ENCODE measurements at places on chromosomes 7 and 10. TPM values are rescaled to one million over a fixed set of nuclear protein-coding genes. Genes with fewer than 3 reads are reported as not detected.

The EBF3 gene
- under 0.01 TPM for total RNA-seq

The NRCAM gene
- total RNA-seq: 2.1 TPM

GRCh38 chr7:79782256-79782655, 328.8 kb upstream of the MAGI2 start:
- no peak overlapping the region for H3K27ac ChIP-seq
- no peaks in the 10 kb centered on the region for H3K4me1 ChIP-seq
- DNase-seq: no peak
- H3K36me3 ChIP-seq: no peaks in the 10 kb centered on the region
- H3K27me3 ChIP-seq: no peaks in the 10 kb centered on the region

GRCh38 chr10:69837261-69837660, 35.6 kb downstream of the COL13A1 start:
- peaks cover 8% of the 10 kb centered on the region for H3K4me1 ChIP-seq
- no peak overlapping the region for H3K27ac ChIP-seq
- DNase-seq: no peak

GRCh38 chr10:127374901-127375300, 174.2 kb upstream of the NPS start:
- H3K27me3 ChIP-seq: no peaks in the 10 kb centered on the region
- no peaks in the 10 kb centered on the region for H3K36me3 ChIP-seq
- no peak for DNase-seq
- no peak overlapping the region for H3K27ac ChIP-seq
- no peaks in the 10 kb centered on the region for H3K4me1 ChIP-seq

DNA sequence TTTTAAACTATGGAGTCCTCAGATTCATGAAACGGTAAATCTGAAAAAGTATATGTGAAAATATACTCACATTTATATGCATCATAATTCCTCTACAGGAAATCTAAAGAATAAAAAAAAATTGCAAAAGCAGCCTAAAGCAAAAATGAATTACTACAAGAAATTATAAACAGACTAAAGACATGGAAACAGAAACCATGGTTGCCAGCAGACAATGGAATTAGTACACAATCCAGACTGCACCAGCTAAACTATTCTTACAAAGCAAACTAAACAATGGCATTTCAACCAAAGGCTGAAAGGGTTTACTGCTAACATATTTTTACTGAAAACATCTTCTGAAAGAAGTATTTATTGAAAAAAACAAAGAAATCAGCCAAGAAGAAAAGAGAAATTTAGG, 51.6 kb downstream of the COL28A1 start:
- H3K4me1 ChIP-seq: no peaks in the 10 kb centered on the region
- no peak overlapping the region for H3K4me3 ChIP-seq
- no peaks in the 10 kb centered on the region for H3K36me3 ChIP-seq
- no peak for DNase-seq

DNA sequence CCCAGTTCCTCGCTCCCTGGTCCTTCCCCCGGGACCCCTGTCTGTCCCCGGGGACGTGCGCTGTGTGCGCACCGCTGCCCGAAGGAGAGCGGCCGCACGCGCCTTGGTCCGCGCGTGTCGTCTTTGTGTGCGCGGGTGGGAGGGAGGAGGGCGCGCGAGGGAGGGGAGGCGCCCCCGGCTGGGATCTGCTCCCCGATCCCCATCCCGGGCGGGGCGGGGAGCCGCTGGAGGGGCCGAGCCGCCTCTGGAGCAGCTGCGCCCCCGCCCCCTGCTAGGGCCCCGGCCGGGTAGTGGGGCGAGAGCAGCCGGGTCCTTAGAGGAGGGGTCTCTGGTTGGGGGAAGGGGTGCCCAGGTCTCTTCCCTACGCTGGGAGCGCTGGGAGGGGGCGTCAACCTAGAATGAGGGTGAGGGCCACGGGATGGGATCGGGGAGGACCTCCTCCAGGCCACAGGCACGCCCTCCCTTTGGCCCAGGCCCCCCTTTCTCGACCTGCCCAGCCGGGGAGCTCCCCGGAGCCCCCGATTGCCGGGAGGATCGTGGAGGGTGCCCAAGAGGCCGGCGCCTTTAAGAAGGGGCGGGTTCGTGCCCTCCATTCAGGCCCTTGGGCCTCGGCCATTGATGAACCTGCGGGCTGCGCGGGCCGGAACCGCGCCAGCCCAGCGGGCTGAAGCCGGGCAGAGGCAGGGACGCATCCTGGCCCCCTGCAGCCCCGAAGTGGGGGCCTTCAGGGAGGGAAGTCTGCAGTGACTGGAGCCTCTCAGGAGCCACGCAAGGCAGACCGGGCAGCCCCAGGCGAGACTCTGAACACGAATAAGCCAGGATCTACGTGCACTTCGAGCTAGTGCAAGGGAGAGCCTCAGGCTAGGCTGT, 678 bp downstream of the SH2B2 start:
- H3K27ac ChIP-seq: no peak overlapping the region
- H3K4me1 ChIP-seq: no peaks in the 10 kb centered on the region
- H3K27me3 ChIP-seq: peaks cover 7% of the 10 kb centered on the region
- no peak for DNase-seq

- H3K4me3 ChIP-seq: no peak overlapping the region
- H3K27ac ChIP-seq: no peak overlapping the region
- H3K4me1 ChIP-seq: no peaks in the 10 kb centered on the region
- no peak for DNase-seq
Measured at GRCh38 chr10:103431902-103432301, 20.3 kb downstream of the CALHM2 start.

DNA sequence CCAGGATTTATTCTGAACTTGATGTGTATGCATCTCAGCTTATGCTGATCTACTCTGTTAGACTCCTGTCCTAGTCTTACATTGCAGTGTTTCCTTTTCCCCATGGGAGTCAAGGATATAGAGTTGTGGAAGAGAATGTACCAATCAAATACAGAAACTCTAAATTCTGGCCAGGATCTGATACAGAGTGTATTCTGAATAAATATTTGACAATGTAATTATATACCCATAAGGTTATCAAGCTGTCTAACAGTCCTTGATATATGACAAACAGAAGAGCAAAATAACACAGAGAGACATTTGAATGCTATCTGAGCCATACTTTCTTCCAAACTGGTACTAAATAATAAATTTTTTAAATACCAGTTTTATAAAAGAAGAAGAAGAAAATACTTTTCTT, 116.8 kb downstream of the ETV1 start:
- no peaks in the 10 kb centered on the region for H3K36me3 ChIP-seq
- no peaks in the 10 kb centered on the region for H3K27me3 ChIP-seq

GRCh38 chr7:88458279-88458678, 151.6 kb upstream of the STEAP4 start:
- no peaks in the 10 kb centered on the region for H3K36me3 ChIP-seq
- H3K4me3 ChIP-seq: no peak overlapping the region
- DNase-seq: no peak

DNA sequence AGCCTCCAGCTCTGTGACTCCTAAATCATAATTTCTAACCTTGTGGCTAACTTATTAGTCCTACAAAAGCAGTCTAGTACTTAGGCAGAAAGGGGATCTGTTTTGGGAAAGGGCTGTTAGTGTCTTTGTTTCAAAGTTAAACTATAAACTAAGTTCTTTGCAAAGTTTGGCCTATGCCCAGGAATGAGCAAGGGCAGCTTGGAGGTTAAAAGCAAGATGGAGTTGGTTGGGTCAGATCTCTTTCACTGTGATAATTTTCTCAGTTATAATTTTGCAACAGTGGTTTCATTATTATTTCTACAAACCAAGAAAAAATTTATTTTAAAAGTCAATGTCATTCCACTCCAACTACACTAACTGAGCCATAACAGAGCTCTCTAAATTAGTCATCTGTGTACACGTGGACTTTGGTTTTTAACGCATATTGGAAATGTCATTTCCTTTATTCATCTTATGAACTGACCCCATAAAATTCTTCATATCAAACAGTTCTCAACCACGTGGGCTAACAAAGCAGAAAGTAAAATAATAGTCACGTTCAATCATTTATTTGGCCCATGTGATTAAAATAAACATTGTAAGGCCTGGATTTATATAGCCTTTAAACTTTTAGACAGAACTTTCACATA, 143.2 kb upstream of the C7orf33 start:
- no peaks in the 10 kb centered on the region for H3K36me3 ChIP-seq
- DNase-seq: no peak
- no peaks in the 10 kb centered on the region for H3K4me1 ChIP-seq
- no peaks in the 10 kb centered on the region for H3K27me3 ChIP-seq

Data from fibroblast of lung (primary cell).